Lower leg skin (tissue), 4 donors: ENCODE measurements at places on chromosomes 11 and 22.

GRCh38 chr11:80280737-80281136 lies 839.9 kb upstream of the TENM4 start:
- DNase-seq = no peak

- no peak for DNase-seq
These were observed 353.5 kb downstream of the TBC1D22A start for GRCh38 chr22:47115921-47116320.

- DNase-seq = no peak
These were observed 49.4 kb downstream of the ELFN2 start for GRCh38 chr22:37377927-37378326.

- peak; percentile 77 for DNase-seq
These were observed 569.3 kb downstream of the BRD1 start for GRCh38 chr22:49258107-49259010.

DNA sequence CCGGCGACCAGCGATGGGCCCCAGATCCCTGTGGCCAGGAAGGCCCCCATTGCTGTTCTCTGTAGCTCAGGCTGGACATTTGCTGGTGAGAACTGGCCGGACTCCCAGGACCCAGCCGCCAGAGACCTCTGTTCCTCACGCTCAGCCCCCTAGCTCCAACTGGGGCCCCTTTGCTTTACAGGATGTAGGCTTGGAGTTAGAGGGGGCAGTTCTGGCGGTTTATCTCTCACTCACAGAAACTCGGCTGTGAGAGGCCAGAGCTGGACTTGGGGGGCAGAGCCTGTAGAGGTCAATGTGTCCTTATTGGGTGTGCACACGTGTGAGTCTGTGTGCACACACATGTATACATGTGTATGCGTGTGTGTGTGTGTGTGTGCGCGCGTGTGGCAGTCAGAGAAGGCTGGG lies 502 bp downstream of the SMIM38 start:
- DNase-seq = no peak

- DNase-seq = no peak
These were observed 837 bp upstream of the PLAAT5 start for GRCh38 chr11:63491636-63492372.

- DNase-seq = no peak
These were observed 240.6 kb downstream of the ETS1 start for GRCh38 chr11:128346804-128347203.

- no peak for DNase-seq
These were observed 19.5 kb upstream of the IGLL5 start for GRCh38 chr22:22867996-22868715.

DNA sequence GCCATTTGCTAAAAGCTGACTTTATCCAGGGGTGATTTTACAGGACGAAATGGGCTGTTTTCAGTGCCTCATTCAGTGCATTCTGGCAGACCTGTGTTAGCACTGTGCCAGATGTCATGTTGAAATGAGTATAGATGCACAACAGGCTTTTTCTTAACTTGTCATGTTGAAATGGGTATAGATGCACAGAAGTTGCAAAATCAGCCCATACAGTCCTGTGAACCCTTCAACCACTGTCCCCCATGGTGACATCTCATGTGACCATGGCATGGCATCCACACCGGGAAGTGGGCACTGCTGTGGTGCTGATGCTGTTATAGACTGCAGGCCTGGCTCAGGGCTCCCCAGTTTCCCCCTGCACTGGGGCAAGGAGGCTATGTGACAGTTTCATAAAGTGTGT lies 2.5 kb downstream of the TALDO1 start:
- no peak for DNase-seq

DNA sequence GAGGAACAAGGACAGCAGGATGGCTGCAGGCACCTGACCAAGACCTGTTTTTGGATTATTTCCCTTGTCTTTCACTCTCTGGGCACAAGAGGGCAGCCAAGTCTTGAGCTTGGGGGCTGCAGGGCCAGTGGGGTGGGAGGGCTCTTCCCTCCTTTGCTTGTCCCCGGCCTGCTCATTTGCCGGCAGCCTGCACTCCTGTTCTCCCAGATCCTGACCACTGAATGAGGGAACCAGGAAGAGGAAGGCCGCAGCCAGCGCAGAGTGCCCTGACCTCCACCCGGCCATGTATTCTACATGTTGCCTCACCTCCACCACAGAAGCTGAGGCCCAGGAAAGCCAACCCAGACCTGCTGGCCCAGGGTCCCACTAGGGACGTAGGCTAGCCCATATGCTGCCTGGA lies 15.5 kb upstream of the NNMT start:
- peak; percentile 92 for DNase-seq

GRCh38 chr11:27371489-27371888 lies 8.5 kb upstream of the CCDC34 start:
- DNase-seq = no peak

- DNase-seq = no peak
These were observed 80.3 kb downstream of the MTNR1B start for GRCh38 chr11:93049740-93050139.

GRCh38 chr11:63915961-63916836 lies 765 bp downstream of the RCOR2 start:
- peak; percentile 90 for DNase-seq

- DNase-seq = no peak
These were observed 223.3 kb upstream of the ISX start for GRCh38 chr22:34842630-34843029.

DNA sequence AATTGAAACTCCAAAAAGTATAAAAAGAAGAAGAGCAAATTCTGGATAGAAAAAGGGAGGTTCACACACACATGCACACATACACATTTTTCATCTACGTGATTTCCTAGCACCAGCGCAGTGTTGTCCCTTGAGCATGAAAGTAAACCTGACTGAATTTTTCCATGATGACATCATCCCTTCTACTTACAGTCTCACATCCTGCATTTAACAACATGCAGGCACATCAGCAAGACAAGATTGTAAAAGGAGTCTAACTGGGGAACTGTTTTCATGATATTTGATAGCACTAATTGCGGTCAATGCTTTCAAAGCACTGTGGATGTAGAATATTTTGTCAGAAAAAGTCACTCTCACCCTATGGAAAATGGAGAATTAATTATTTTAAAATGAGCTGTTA lies 36.6 kb downstream of the GAS2 start:
- DNase-seq = no peak

GRCh38 chr11:45145379-45146071 lies 914 bp upstream of the PRDM11 start:
- DNase-seq = no peak

DNA sequence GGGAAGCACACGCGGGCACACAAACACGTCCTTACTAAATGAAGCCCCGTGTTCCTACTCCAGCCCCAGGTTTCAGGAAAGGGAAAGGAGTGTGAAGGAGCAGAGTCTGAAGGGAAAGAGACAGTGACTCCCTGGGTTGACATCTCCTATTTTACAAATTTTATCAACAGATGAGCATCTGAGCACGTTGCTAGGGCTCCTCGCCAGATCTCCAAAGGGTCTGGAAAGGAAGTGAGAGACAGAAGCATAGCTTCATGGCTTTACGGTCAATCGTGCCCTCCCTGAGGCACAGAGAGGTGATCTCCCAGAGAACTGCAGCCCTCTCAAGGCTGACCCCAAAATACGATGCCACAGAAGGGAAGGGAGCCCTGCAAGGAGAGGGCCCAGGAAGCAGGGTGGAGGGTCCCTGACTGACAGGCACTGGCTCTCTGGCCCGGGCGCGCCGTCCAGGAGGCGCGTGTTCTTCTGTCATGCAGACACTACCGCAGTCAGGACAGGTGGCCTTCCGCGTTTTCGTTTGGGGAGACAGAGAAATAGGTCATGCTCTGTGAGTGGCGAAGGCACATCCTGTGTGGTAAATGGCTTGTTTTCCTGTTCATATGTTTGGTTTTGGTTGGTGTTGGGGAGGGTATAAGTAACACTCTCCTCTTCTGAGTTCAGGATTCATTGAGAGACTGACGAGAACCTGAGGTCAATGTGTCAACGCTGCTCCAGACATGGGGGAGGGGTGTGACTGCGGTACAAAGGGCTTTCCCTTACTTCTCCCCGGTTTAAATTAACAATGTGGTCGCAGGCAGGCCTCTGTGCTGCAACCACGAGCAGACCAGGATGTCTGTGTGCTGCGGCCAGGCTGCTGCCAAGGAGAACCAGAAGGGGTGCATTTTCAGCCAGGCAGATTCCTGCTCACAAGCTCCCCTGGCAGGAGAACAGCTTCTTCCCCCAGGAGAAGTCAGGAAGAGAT lies 813.3 kb downstream of the OPCML start:
- no peak for DNase-seq

DNA sequence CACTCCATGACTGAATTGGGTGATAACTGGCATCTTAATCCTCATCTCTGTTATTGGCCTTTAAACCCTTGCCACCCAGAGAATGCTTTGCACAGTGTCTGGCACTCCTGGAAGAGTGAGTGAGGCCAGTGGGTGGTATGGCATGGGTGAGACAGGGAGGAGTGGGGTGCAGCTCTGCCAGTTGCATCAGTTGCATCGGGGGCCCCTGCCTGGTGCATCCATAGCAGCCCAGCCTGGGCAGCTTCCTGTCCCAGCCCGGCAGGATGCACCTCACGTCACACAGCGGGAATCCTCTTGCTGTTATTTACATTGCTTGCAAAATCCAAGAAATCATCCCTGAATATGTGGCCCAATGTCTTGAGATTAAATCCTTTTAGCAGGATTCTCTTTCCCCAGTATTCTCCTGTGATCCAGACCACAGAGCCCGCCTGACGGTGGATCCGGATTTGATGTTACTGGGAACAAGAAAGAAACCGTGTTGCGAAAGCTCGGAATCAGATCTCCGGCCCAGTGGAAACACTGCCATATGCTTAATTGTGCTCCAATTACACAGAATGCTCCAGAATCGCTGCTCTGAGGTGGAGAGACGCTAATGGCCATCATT lies 37.6 kb upstream of the MN1 start:
- peak; percentile 68 for DNase-seq

- DNase-seq = no peak
These were observed 374.8 kb downstream of the MIAT start for GRCh38 chr22:27032091-27032761.

GRCh38 chr11:33802194-33802950 lies 28.1 kb upstream of the FBXO3 start:
- no peak for DNase-seq

DNA sequence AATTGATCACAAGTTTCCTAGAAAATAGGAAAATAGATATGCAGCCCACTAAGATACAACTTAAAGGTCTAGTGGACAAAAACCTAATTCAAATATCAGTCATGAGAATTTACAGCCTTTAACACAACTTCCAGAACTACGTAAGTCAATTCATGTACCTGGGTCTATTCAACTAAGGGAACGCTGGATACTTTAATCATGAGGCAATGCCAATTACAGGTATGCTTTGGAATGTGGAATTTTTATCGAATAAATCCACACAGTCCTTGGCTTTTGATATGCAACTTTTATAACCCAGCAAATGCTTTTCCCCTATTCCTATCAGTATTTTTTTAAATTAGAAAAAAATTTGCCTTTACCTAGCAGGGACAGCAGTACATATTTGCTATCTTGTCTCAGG lies 289.5 kb upstream of the FAT3 start:
- no peak for DNase-seq

DNA sequence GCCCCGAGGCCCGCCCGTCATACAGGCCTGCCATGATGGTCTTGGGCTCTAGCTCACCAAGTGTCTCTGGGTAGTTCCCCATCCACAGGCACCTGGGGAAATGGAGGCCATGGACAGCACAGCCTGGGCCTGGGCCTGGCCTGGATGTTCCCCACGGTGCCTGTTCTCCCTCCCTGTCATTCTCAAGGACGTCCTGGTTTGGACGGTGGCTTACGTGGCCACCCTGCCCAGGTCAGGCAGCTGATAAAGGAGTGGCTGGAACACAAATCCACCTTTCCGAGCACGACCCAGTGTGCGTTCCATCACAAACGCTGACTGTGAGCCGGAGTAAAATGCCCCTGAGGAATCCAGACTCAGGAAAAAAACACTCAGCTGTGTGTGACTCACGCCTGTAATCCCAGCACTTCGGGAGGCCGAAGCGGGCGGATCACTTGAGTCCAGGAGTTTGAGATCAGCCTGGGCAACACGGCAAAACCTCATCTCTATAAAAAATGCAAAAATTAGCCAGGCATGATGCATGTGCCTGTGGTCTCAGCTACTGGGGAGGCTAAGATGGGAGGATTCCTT lies 41.2 kb upstream of the TESMIN start:
- no peak for DNase-seq

- peak; percentile 54 for DNase-seq
These were observed 89.5 kb downstream of the CWC15 start for GRCh38 chr11:94883878-94884277.

DNA sequence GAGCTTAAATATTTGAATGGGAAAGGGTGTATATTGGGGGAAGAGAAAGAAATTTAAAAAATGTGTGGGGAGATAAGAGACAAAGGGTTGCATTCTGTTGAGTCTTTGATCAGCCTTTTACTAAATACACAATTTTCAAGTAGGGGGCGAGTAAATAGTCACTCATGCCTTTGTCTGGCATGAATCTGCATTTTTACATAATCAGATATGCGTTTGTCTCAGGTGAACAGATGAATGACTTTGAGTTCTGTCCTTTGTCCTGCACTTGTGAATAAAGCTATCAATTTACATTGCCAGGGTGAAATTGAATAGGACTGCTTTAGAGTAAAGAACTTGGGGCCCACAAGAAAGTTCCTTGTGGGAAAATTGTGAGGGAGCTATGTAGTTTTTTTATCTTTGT lies 523.6 kb upstream of the LUZP2 start:
- no peak for DNase-seq

DNA sequence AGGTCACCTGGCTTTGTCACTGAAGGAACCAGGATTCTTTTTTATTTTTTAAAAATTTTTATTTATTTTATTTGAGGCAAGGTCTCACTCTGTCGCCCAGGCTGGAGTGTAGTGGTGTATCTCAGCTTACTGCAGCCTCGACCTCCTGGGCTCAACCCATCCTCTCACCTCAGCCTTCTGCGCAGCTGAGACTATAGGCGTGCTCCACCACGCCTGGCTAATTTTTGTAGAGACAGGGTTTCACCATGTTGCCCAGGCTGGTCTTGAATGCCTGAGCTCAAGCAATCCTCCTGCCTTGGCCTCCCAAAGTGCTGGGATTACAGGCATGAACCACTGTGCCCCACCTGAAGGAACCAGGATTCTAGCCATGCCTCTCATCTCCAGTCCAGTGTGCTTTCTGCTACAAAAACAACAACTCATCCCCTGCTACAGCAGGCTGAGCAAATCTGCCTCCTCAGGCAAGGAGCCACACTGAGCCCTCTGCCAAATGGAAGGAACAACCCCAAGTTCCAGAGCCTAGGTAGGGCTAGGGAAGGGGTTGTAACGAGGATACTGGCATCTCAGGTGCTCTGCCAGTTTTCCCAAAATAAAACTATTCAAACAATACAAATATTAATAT lies 2.6 kb upstream of the PEX26 start:
- peak; percentile 75 for DNase-seq

DNA sequence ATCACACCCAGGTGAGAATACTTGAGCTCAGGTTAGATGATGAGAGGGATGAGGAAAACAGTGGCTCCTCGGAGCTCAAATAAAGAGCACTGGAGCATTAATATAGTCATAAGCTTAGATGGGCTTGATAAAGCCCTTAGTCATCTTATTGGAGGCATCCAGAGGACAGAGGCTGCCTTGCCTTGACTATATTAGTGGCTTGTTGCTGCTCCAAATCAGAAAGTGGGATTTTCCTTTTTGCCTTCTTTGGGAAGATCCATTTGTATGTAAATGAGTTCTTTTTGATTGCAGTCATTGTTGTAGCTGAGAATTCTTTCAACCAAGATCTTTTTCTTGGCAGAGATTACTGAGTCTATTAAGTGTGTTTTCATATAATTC lies 18.9 kb downstream of the ADM start:
- DNase-seq = no peak
